Islet precursor cell (in vitro differentiated cells): ENCODE measurements at places on chromosomes 5 and 9.

DNA sequence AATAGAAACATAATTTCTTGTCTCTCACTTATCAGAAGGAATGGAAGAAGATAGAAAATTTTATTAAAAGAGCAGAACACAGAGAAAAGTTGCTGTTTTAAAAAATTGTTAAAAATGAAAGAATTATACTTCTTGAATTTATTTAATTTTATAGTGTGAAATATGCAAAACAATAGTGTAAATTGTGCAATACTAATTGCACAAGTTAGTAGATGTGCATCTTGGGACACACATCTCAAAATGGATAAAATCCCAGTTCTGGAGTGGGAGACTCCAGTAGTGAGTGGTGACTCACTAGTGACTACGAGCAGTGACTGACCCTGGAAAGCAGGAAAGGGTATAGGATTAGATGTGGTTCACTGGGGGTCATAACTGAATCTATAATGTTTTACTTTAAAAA is 223.2 kb downstream of the MSX2 start:
- DNase-seq, result no peak

GRCh38 chr9:99177576-99178366 is 44.0 kb downstream of the ALG2 start:
- DNase-seq, result no peak

DNA sequence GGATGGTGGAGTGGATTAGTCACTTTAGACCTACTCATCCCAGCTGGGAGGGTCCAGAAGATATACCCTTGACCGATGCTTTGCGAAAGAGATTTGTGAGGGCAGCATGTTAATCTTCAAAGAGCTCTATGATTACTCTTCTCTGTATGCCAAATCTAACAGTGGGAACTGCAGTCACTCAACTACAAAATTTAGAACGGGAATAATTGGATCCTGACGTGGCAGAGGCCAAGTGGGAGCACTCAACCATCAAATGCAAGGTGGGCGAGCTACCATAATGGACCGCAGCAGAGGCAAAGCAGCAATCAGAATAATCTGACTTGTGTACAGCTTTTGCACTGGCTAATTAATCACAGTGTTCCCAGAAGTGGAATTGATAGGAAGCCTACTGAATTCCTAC is 20.4 kb downstream of the NSA2 start:
- no peak for DNase-seq

DNA sequence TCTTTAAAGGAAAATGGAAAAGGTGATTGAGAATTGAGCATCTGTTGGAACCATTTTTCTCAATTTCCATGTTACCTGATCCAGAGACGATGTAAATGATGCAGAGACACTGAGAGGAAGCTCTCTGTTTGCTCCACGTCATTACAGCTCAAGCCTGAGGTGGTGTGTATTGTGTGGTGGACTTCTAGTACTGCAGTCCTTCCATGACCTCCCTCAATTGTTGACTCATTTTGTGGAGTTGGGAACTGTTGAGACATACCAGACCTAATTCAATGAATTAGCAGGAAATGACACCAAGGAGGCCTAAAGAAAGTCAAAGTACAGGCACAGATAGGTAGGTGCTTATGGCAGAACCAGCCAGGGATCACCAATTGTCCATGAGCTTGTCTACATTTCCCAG is 15.6 kb upstream of the LVRN start:
- no peak for DNase-seq

DNA sequence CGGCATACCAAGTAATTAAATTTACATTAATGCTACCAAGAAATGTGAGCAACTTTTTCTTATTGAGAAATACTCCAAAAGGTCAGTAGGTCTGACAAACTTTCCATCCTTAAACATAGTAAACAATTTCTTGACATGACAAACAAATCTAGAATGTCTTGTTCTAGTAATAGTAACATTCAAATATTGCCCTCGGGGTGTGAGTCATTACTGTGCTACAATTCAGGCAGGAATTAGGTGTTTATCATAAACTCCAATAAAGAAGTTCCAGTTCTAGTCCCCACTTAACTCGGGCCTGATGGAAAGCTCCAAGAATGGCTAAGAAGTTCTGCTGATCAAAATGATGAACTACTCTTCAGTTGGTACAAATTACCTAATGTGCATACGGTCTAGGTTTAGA is 235.6 kb upstream of the TUSC1 start:
- no peak for DNase-seq

GRCh38 chr9:116020801-116021200 is 132.8 kb upstream of the PAPPA start:
- DNase-seq, result no peak

- DNase-seq, result peak; percentile 71
Measured at GRCh38 chr9:99822806-99823591, 1.3 kb downstream of the NR4A3 start.

GRCh38 chr9:87824216-87824875 is 58.3 kb upstream of the SPATA31E1 start:
- DNase-seq, result peak; percentile 50

- no peak for DNase-seq
Measured at GRCh38 chr9:27471789-27472188, 52.3 kb upstream of the IFNK start.

GRCh38 chr5:78009937-78010527 is 233.9 kb upstream of the TBCA start:
- no peak for DNase-seq
